ENCODE measurements at places on chromosomes 7 and 10. TPM values are rescaled to one million over a fixed set of nuclear protein-coding genes. Genes with fewer than 3 reads are reported as not detected.

The MYL7 gene
- total RNA-seq, result 21.4 TPM

The HMX3 gene
- not detected for total RNA-seq

The UNCX gene
- total RNA-seq, result not detected

The RADIL gene
- 1.0 TPM for total RNA-seq

The GRM8 gene
- total RNA-seq, result not detected

The MACC1 gene
- total RNA-seq, result not detected

The LRRC18 gene
- total RNA-seq, result under 0.01 TPM

The NKX1-2 gene
- not detected for total RNA-seq

The TRIM4 gene
- 15.1 TPM for total RNA-seq

The LOXL4 gene
- total RNA-seq, result 4.2 TPM

The IFIT3 gene
- 12.0 TPM for total RNA-seq

The AKR1C2 gene
- 4.2 TPM for total RNA-seq

The CPA1 gene
- 2.6 TPM for total RNA-seq

The ECHDC3 gene
- total RNA-seq, result 20.9 TPM

The CAV2 gene
- 35.0 TPM for total RNA-seq

The ACTA2 gene
- total RNA-seq, result 314 TPM

The ZNF467 gene
- 2.1 TPM for total RNA-seq

The BCL7B gene
- 6.8 TPM for total RNA-seq

The FGFR2 gene
- 11.5 TPM for total RNA-seq

The KNDC1 gene
- 0.52 TPM for total RNA-seq
